ENCODE measurements at places on chromosomes 12 and 14.
A peak's percentile ranks its signal among the peaks of the same experiment; 100 is the strongest.

DNA sequence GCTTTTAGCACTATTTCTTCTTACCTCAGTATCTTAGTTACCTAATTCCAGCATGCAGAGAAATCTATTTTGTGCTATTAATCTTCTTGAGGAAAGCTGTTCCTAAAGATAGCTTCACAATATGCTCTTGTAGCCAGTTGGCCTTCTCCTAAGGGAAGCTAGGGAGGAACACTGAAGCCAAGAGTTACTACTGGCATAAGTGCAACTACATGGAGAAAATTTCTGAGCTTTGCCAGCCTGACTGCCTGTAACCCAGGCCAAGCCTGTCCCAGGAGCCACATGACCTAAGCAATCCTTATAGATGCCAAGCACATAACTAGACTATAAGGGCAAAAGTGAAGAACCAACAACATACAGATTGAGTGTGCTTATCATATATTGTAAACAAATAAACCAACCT is 890.2 kb downstream of the FLRT2 start:
- no peak for DNase-seq

GRCh38 chr14:36224176-36224575 is 47.7 kb upstream of the PTCSC3 start:
- no peak for DNase-seq

DNA sequence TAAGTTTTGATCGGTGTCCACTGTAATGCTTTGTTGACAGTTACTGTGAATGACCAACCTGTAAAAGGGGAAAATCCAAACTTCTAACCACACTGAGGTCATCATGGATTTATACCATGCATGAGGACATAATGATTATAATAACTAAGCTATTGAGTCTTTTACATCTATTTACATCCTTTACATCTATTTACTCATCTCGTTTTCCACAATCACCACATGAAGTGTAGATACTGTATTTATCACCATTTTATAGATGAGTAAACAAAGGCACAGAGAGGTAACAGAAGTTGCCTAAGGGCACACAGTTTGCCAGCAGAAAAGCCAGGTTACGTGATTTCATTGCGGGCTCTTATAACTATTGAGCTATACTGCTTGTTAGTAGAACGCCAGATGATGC is 27.9 kb upstream of the EID3 start:
- DNase-seq = no peak

GRCh38 chr14:78196323-78196722 is 26.1 kb downstream of the NRXN3 start:
- DNase-seq = no peak

GRCh38 chr14:100200311-100200710 is 38.6 kb upstream of the YY1 start:
- DNase-seq = no peak

DNA sequence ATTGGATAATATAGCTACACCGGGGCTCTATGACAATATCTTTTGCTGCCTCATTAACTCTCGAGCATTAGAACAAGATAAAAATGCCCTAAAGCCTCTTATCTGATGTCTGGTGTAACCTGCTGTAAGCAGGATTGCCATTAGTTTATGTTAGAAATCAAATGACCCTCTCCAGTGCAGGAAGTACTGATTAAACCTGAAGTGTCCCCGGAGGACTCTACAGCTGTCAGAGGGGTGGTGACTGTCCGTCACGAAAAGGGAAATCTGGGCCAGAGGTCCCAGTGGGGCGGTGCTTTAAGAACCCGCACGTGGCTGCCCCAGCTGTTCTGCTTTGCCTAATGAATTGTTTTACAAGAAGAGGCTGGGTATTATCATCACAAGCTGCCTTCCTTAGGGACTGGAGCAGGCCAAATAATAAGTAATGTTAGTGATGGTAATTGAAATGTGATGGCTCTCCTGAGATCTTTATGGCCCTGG is 55.7 kb downstream of the LIN52 start:
- no peak for DNase-seq

DNA sequence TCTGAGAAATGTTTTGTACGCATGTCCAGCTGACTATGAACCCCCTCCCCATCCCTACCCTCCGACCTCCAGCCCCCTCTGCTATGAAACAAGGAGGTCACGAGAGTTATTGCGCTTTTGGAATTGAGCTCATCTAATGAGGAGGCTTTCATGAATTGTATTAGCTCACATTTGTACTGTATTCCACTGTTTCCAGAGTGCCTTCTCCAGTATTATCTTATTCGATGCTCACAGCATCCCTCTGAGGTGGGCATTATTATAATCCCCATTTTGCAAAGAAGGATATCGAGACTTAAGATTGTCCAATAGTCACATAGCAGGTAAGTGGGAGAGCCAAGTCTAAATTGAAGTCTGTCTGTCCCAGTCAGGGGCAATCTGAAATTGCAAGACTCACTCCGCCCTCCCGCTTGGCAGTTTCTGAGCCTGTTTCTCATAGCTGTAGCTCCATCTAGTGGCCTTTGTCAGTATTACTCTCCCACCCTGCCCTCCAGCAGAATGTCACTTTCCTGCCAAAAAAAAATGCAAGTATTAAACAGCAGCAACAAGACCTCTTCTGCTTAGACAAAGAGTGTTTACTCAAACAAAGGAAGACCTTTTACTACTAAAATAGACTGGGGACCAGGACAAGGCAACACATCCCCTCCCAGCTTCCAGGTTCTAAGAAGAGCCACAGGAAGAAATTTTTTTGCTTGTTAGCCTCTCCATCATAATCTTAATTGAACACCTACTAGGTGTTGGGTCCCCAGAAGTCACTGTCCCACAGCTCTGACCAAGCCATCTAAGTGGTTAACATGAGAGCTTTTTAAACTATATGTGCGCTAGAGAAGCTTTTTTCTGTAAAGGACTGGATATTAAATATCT is 48.6 kb upstream of the TMEM233 start:
- DNase-seq = peak; percentile 49

All from CD4-positive, alpha-beta T cell treated with Interleukin-4 for 1 hour (primary cell).